ENCODE measurements at places on chromosomes 16 and 17. TPM values are rescaled to one million over a fixed set of nuclear protein-coding genes. Genes with fewer than 3 reads are reported as not detected.

Gene PLD6
- 6.4 TPM for total RNA-seq

Gene ATMIN
- 49.0 TPM for total RNA-seq

Gene ANKRD40CL
- total RNA-seq: not detected

Gene CACNB1
- total RNA-seq: 12.1 TPM

Gene CYB5B
- 151 TPM for total RNA-seq

Gene NPIPA8
- total RNA-seq: not detected

Data from uterine smooth muscle cell (primary cell).